ENCODE measurements at places on chromosomes 16 and 17. TPM values are rescaled to one million over a fixed set of nuclear protein-coding genes. Genes with fewer than 3 reads are reported as not detected.
A peak's percentile ranks its signal among the peaks of the same experiment; 100 is the strongest.

GRCh38 chr17:31460226-31460721 lies 68.8 kb downstream of the RAB11FIP4 start:
- DNase-seq: no peak

GRCh38 chr17:46785696-46786095 lies 32.8 kb downstream of the WNT3 start:
- DNase-seq: no peak

- DNase-seq: no peak
These were observed 10.7 kb downstream of the XYLT1 start for GRCh38 chr16:17459903-17460521.

DNA sequence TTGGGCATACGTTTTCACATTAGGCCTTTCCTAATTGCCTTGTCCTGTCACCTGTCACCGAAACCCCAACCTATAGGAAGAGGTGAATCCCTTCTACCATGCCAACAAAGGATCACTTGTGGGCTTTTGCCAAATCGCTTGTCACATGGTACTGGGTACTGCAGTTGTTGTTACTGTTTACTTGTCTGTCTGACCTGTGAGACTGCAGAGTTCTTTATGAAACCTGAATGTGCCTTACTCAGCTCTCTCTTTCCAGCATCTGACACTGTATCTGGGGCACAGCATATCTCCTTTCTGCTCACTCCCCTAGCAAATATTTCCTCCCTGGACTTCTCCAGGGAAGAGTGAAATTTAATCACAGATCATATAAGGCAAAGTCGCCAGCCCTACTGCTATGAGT lies 1272.4 kb downstream of the CDH8 start:
- DNase-seq: no peak

The SLC7A6 gene
- 41.1 TPM for total RNA-seq

DNA sequence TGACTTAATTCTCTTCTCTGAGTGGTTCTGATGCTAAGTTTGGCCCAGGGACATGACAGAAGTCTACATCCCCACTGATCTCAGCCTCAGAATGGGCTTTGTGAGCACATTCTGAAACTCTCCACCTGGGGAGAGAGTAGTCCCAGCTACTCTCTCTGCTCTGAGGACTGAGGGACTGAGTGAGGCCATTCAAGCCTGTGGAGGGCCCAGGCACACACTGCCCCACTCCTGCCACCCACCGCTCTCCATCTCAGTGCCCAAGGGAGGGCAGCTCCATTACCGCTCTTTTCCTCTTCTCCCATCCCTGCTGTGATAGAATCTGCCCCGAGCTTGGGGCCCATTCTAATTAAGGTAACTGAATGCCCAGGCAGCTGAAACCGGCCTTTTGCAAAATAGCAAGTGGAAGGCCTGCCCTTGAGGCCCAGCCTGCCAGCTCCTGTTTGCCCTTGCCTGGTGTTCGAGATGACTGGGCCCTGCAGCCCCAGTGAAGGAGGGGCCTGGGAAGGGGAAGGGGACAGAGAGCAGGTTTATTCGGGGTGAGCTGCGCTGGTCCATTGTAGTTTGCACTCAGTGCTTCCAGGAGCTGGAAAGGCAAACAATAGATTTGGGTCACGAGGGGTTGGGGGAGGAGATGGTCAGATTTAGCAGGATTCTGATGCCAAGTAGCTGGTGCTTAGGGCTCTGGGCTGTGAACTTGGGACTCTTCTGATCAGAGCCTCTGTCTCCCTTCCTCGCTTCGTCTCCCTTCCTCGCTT lies 76.2 kb downstream of the RAB11FIP4 start:
- DNase-seq: no peak

- peak; percentile 64 for DNase-seq
These were observed 237.3 kb upstream of the CIBAR2 start for GRCh38 chr16:85349365-85350145.

DNA sequence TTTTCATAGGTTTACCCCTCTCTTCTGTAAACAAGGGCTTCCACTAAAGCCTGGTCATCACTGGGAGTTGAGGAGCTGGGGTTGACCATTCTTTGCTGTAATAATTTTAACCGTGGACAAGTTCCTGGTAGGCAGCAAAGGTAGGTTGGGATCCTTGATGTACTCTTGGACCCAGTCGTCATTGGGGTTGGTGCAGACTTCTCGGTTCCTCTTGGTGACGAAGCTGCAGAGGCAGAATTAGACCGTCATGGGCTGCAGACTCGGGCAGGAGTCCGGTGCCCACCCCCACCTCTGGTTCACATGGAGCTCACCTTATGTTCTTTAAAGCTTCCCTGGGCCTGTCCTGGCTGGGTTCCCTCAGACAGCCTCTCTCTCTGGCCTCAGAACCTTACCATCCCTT lies 3.8 kb downstream of the CCL16 start:
- no peak for DNase-seq

GRCh38 chr17:48297825-48298224 lies 132.2 kb downstream of the SKAP1 start:
- DNase-seq: no peak

DNA sequence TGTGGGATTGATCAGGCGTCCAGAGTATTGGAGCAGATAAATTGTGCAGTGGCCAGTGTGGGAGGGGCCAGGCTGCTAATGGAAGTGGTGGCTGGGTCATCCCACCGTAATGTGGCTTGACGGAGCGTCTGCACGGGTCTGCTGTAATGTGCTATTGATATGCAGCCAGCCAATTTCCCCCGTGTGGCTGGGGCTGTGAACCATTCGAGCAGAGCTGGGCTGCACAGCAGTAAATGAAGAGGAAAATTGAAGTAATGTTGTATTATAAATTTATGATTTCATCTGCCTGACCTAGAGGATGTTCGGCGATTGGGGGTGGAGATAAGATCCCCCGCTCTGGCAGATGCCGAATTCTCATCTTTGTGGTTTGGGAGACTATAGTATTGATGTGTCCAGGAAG lies 121.5 kb downstream of the CCDC182 start:
- DNase-seq: no peak

- DNase-seq: no peak
These were observed 7.7 kb downstream of the IRX6 start for GRCh38 chr16:55331648-55332185.

The KAT8 gene
- total RNA-seq: 70.3 TPM

- DNase-seq: no peak
These were observed 63.2 kb upstream of the TRAP1 start for GRCh38 chr16:3780570-3780969.

GRCh38 chr16:72189865-72190371 lies 18.0 kb upstream of the PMFBP1 start:
- no peak for DNase-seq

The MSLN gene
- total RNA-seq: 0.81 TPM
